ENCODE measurements at places on chromosomes 7 and 10. TPM values are rescaled to one million over a fixed set of nuclear protein-coding genes. Genes with fewer than 3 reads are reported as not detected.

Gene DPY19L1
- total RNA-seq = 64.3 TPM

Gene DLX5
- not detected for total RNA-seq

Gene NEUROG3
- not detected for total RNA-seq

Gene RADIL
- total RNA-seq = 2.3 TPM

Gene TRIL
- 1.3 TPM for total RNA-seq

Gene MKX
- total RNA-seq = 3.2 TPM

Gene DMBT1
- 0.13 TPM for total RNA-seq

Gene ARMC3
- 0.34 TPM for total RNA-seq

Gene RNF32
- 0.75 TPM for total RNA-seq
